ENCODE measurements at places on chromosomes 12 and 14.

GRCh38 chr12:54759751-54760150 is 94.6 kb upstream of the MUCL1 start:
- no peak for DNase-seq

DNA sequence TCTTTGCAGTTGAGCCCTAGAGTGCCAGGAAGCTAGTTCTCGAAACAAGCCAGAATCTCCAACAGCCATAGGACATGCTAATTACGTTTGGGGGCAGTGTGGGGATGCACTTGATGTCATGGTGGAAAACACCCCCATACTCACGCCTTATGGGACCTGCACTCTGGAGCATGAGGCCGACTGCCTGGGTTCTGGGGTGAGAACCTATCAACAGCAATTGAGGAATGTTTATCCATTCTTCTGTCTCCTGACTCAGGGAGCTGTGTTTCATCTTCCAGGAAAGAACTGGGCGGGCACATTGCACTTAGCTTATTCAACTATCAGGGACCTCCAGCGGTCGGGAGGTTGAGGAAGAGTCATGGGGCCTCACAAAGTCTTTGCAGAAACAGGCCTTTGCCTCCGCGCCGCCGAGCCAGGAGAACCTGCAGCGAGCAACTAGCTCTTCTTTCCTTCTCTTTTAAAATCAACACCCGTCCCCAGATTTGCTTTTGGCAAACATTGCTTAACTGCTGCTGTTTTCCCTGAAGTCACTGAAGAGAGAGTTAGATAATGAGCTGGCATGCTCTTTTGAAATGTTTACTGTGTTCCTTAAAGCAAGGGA is 226.1 kb upstream of the DIO3 start:
- no peak for DNase-seq

GRCh38 chr14:56145965-56146364 is 27.8 kb downstream of the PELI2 start:
- DNase-seq = no peak

DNA sequence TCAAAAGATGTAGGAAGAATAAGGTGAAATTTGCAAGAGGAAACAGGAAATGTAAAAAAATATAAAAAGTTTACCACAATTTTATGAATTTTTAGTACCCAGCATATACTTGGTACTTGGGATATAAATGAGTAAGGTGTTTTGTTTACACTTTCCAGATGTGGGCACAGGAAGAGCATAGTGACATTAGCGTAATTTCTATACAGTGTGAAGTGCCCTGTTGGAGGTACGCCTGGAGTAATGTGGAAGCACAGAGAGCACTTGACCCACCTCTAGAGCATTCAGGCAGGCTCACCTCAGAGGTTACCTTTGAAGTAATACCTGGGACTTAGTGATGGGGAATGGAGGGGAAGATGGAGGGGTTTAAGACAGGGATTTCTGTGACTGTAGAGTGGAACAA is 89.5 kb downstream of the AEBP2 start:
- DNase-seq = no peak

DNA sequence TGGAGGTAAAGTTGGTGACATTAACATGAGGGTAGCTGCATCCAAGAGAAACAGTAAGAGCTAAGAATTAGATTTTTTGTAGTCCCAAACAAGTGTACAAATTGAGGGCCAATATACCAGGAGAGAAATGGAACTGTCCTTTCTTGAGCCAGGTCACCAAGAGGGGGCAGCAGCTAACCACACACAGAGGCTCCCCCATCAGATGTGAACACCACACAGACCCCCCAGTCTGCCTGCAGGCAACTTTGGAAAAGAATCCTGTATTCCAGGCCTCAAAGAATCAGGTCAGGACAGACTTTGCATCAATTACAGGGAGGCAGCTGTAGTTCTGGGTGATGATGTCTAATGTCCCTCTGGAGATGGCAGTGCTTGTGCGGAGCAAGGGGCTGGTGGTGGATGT is 77.9 kb downstream of the SPTB start:
- DNase-seq = no peak

DNA sequence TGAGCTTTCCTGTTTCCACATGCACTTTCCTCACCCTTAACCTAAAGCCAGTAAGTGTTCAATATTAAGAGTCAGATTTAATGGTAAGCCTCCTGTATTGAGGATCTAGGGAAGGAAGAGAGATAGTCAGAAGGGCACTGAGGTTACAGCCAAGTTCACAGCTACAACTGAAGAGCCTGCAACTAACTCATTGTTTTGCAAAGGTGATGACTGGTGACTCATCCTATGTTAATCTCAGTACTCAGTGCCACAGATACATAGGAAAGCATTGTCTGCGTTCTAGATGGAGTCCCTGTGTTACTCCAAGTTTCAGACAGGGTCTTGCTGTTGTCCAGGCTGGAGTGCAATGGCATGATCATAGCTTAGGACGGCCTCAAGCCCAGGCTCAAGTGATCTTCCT is 157.0 kb upstream of the RBM19 start:
- DNase-seq = no peak

DNA sequence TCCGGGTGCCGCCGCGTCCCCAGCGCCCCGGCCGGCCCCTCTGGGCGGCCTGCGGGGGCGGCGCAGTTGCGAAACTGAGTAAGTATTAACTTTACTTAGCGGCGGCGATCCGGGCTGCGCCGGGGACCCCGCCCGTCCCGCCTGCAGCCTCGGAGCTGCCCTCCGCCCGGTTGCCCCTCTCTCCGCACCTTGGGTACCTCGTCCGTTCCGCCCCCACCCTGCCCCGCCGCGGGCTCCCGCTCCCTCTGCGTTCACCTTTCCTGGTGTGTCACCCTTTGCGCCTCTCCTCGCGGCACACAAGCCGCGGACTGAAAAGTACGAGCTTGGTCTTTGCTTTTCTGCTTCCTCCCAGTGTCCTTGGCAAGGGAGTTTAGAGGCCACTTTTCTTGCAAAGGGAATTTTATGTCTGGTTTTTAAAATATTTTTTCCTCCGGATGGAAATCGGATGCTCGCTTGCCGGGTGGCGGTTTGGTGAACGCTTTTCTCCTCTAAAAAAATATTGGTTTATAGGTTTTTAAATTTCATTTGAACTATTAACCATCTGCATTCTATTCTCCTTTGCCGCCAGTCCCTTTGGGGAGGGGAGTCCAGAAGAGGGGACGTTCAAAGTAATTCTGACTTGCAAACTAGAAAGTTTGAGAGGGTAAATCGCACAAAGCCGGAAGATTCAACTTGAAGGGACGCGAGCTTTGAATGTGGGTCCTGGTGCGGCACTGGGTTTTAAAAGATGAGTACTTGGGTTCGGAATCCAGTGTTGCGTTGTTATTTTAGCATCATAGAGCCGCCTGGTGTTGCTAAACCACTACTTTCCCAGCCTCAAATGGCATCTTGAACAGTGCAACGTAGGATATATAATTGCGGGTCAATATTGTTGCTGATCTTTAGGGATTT is 834 bp downstream of the RASSF8 start:
- no peak for DNase-seq

DNA sequence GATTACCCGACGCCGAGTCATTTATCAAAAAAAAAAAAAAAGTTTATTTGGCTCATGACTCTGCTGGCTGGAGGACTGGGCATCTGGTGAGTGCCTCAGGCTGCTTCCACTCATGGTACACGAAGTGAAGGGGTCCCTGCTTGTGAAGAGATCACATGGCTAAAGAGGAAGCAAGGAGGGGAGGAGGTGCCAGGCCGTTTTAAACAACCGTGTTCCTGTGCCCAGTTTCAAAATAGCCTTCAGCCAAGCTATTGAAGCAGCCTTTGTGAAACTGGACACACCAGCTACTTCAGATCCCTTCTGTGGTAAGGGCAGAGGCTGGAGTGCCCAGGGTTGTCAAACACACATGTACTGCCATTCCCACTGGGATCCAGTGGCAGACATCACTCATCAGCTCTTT is 7.6 kb downstream of the POP5 start:
- no peak for DNase-seq

DNA sequence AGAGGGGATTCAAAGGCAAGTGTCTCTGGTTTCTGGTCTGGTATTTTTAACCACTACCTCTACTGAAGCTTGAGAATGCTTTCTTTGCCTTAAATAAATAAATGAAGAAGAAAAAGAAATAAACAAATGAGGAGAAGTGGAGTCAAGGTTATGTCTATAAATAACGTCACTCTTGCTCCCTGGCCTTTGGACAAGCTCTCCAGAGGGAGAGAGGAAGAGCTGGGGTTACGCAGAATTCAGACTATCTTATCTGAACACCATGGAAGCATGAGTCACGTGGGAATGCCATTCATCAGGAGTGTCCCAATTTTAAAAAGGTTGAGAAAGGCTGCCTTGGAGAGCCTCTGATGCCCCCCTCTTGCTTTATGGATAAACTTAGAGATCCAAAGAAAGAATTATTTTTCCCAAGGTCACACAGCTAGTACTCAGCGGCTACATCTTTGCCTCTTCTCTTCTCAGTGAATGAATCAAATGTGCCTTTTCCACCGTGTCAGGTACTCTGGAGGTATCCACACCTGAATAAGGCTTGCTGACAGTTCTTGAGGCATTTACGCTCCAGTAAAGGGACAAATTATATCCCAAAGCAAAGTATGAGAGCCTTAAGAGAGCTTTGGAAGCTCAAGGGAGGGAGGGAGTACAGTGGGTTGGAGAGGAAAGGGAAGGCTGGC is 12.9 kb upstream of the MSI1 start:
- no peak for DNase-seq

DNA sequence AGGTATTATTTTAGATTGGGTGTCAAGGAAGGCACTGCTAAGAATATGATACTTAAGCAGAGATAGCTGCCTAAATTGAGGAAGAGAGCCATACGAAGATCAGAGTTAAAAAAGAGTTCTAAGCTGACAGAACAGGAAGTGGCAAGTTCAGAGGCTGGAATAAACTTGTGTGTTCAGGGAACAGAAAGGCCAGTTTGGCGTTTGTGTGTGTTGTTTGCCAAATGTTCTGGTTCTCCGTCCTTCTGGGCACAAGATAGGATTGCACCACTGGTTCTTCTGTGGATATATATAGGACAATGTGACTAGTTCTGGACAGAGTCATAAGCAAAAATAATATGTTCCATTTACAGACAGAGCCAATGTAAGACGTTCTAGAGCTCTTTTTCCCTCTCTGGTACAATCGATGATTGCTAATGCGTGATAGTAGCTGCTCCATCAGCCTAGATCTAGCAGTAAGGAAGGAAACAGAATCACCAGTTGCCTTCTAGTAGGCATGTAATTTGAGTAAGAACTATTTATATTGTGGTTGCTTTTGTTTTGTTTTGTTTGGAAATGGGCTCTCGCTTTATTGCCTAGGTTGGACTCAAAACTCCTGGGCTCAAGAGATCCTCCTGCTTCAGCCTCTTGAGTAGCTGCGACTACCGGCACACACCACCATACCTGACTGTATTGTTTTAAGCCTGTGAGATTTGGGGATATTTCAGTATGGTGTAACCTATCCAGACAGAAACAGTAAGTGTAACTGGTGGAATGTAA is 7.4 kb downstream of the BBS10 start:
- no peak for DNase-seq

DNA sequence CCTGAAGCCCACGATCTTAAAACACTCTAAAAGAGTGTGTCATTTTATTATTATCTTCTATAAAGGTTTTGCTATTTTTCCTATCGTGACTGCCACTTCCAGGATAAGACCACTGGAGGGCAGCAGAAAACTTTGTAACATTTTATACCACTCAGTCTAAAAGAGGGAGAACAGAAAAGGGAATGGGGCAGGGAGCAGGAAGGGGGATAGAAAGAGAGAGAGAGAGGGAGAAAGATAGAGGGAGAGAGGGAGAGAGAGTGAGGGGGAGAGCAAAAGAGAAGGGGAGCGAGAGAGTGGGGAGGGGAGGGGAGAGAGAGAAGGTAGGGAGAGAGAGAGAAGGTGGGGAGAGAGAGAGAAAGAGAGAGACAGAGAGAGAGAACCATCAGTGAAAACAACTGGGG is 2.0 kb upstream of the ART4 start:
- peak; percentile 44 for DNase-seq

GRCh38 chr12:23014749-23015148 is 389.8 kb downstream of the ETNK1 start:
- no peak for DNase-seq

DNA sequence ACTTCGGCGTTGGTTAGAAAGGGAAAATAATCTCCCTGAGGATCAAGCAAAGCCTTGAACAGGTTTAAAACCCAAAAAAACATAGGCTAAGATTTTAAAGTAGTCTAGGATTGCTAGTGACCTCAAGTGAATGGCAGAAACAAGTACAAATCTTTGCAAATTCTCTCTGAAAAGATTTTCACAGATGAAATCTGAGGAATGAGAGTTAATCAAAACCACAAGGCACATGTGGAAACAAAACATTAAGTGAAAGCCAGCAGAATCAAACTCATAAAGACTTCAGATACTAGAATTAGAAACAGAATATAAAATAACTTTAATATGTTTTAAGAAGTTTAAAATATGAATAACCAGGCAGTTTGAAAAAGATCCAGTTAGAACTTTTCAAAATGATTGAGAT is 52.2 kb upstream of the CFL2 start:
- DNase-seq = no peak

DNA sequence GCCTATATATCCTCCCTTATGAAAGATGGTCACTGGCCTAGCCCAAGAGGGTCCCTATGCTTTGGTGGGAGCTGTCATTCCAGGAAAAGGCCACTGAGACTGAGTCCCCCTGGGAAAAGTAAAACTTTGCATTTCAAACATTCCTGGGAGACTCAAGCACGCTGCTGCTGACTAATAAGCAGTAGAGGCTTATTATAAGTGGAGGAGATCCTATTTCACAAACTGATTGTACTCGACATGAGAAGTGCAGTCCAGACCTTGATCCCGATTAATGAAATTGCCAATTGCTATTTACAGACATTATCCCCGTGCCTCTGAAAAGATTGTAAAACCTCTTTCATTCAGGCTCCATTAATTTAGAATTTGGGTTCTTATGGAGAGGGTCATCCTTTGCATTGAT is 96.6 kb downstream of the EMP1 start:
- DNase-seq = no peak

GRCh38 chr12:25558586-25558985 is 5.5 kb upstream of the LMNTD1 start:
- no peak for DNase-seq

- peak; percentile 97 for DNase-seq
Observed at GRCh38 chr12:93677195-93678064, at the start of gene CRADD. TSS of gene CRADD (plus strand) at chr12:93677375.

- DNase-seq = no peak
Observed at GRCh38 chr12:19520646-19521415, 81.5 kb downstream of the AEBP2 start.

GRCh38 chr12:91952916-91953315 is 192.7 kb downstream of the BTG1 start:
- DNase-seq = no peak

GRCh38 chr14:68195126-68195525 is 375.5 kb downstream of the RAD51B start:
- no peak for DNase-seq

- no peak for DNase-seq
Observed at GRCh38 chr12:124045671-124046455, 72.8 kb downstream of the ZNF664 start.

DNA sequence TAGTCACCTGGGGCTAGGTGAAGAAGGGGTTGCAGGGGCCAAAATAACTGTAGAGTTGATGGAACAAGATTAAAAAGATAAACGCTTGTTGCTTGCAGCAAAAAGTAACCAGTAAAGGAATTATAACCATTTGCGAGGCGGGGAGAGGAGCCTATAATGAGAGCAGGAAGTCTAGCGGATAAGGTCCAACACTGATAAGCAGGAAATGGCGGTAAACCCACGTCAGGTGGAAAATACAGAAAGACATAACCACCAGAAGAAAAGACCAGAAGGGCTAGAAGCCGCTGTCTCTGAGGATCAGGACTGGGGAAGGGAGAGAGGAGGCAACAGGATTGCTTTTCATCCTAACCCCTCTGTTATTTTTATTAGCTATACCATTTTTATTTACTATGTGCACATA is 303.3 kb downstream of the DPF3 start:
- no peak for DNase-seq

All from left renal cortex interstitium (tissue), 4 donors.